CD4-positive, alpha-beta T cell treated with Interleukin-6 for 4 hours (primary cell): ENCODE measurements at places on chromosomes 1 and 21.

DNA sequence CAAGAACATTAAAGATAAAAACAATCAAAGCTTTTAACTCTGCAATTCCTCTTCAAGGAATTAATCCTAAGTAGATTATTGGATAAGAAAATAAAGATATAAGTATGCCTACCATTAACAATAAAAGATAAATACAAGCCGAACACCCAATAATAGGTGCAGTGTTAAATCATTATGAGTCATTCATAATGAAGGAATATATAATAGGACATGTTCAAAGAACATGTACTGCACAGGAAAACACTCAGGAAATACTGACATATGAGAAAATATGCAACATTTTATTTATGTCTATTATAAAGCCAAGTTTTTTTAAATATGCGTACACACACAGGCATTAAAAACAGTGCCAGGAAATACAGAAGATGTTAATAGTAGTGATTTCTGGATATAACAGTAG is 11.1 kb upstream of the EXO1 start:
- DNase-seq: no peak

- DNase-seq: peak; percentile 59
Observed at GRCh38 chr1:107782217-107782845, 182.6 kb downstream of the VAV3 start.

DNA sequence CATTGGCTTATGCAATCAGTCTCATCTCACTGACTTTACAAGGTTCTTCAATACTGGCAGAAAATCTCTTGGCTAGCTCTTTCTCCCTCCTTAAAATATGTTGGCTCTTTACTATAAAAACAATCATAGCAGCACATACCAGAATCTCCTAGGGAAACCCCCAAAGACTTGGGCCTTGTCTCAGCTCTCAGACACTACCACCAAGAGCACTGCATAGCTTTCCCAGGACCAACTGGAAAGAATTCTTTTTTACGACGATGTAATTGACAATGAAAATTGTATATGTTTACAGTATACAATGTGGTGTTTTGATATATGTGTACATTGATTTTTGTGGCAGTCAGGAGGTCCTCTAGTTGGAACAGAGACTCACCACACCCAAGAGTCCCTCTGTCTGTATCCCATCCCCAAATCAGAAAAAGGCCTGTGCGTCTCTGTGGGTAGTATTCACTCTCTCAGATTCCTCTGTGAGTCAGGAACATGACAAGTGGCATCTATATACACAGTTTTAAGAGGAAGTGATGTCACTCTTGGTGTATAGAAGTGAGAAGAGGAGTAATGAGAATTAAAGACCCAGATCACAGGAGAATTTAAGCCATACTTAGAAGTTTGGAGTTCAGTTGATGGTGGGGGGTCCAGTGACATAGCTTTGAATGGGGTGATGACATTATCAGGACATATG is 21.1 kb downstream of the SMAP2 start:
- DNase-seq: peak; percentile 53

GRCh38 chr1:145997016-145997717 is 788 bp upstream of the TXNIP start:
- peak; percentile 74 for DNase-seq

DNA sequence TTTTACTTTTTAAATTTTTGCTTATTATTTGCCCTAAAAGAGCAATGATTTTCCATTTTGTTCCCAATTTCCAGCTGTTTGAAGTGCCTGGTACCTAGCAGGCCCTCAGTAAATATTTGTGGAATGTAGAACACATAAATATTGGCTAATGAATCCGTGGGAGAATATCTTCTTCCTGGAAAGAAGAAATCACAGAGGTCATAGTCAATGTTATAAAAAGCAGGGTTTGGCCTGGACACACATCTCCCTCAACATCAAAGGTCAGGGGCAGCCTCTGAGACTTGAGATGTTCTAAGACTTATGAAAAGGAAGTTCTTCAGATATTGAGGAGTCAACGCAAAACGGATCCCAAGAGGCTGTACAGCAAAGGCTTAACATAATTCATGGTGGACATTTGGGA is 358.1 kb downstream of the HHAT start:
- DNase-seq: no peak
